Pancreas (tissue), 10 donors: ENCODE measurements at places on chromosomes 3 and 15. TPM values are rescaled to one million over a fixed set of nuclear protein-coding genes. Genes with fewer than 3 reads are reported as not detected.

DNA sequence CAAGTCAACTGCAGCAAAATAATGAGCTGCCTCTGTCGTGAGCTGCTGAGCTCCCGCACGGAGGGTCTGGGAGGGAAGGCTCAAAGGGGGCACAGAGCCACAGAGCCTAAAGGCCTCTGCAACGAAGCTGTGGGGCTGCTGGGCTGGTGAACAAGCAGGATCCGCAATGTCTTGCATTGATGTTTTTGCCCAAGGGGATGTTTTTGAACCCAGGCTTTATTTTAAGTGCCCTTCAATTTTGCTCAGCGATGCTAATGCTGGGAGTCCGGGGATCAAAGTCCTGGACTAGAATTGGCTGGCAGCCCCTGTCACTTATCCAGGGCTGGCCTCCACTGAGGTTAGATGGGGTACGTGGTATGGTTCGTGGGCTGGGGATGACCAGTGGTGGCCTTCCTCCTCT, 240.0 kb downstream of the VPS13C start:
- DNase-seq: no peak

- DNase-seq: no peak
These were observed 8.3 kb upstream of the ATP8B4 start for GRCh38 chr15:50127255-50127777.

DNA sequence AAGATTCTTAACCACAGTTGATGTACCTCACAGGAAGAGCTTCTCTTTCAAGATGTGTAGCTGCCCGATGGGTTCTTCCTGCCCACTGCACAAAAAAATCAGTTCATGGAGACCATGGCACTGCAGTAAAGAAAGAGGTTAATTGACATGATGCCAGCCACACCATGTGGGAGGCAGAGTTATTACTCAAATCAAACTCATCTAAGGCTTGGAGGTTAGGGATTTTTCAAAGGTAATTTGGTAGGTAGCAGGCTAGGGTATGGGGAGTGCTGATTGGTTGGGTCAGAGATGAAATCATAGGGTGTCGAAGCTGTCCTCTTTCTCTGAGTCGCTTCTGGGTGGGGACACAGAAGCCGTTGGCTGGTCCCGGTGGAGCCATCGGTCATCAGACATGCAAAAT, 57.4 kb upstream of the BDH1 start:
- no peak for DNase-seq

- peak; percentile 14 for DNase-seq
These were observed 1.4 kb downstream of the PTPRG start for GRCh38 chr3:61562721-61563312.

GRCh38 chr15:99153026-99153535, 48.2 kb downstream of the SYNM start:
- no peak for DNase-seq

GRCh38 chr3:16865335-16865734, 19.4 kb upstream of the PLCL2 start:
- no peak for DNase-seq

- no peak for DNase-seq
These were observed 673.7 kb upstream of the CCDC54 start for GRCh38 chr3:106703524-106703923.

Gene PRSS50
- 1.0 TPM for total RNA-seq

Gene DISP2
- 0.54 TPM for total RNA-seq

Gene C3orf80
- 0.76 TPM for total RNA-seq

Gene KBTBD12
- 1.5 TPM for total RNA-seq
